ENCODE measurements at places on chromosomes 16 and 17.
A peak's percentile ranks its signal among the peaks of the same experiment; 100 is the strongest.

DNA sequence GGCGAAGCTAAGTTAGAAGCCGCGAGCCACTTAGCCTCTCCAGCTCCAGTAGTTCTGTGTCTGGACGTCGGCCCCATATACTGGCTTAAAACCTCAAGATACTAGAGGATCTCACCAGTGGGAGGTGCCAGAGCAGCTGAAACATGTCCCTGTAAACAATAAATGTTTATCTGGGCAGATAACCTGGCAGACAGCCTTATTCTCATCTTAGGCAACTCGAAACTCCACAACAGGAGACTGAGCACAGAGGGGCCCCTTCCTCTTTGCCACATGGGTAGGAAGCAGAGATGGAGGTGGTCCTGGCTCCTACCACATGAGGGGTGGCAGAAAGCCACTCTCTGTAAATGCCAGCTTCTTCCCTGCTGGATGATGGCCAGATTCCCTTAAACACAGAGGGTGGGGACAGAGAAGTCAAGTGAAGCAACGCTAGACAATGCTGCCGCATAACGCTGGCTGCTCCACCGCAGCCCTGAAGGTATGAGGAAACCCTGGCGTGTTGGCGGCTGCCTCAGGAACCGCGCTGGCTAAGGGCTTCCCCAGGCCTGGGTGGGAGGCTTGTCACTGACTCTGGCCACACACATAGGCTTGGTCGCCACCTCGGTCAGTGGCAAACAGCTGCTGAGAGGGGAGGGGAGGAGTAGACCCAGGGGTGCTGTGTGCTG is 67.9 kb downstream of the HIC1 start:
- DNase-seq, result no peak

DNA sequence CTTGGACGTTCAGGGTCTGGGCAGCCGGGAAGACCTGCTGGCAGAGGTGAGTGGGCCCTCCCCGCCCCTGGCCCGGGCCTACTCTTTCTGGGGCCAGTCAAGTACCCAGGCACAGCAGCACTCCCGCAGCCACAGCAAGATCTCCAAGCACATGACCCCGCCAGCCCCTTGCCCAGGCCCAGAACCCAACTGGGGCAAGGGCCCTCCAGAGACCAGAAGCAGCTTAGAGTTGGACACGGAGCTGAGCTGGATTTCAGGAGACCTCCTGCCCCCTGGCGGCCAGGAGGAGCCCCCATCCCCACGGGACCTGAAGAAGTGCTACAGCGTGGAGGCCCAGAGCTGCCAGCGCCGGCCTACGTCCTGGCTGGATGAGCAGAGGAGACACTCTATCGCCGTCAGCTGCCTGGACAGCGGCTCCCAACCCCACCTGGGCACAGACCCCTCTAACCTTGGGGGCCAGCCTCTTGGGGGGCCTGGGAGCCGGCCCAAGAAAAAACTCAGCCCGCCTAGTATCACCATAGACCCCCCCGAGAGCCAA is 8.6 kb upstream of the ABCC3 start:
- peak; percentile 58 for DNase-seq

DNA sequence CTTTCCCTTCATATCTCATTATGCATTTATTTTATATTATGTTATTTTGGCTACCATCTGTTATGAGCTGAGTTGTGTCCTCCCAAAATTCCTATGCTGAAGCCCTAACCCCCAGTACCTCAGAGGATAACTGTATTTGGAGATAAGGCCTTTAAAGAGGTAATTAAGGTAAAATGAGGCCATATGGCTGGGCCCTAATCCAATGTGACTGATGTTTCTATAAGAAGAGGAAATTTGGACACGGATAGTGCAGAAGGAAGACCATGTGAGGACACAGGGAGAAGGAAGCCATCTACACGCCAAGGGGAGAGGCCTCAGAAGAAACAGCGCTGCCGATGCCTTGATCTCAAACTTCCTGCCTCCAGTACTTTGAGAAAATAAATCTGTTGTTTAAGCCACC is 557.7 kb upstream of the CDH5 start:
- no peak for DNase-seq

DNA sequence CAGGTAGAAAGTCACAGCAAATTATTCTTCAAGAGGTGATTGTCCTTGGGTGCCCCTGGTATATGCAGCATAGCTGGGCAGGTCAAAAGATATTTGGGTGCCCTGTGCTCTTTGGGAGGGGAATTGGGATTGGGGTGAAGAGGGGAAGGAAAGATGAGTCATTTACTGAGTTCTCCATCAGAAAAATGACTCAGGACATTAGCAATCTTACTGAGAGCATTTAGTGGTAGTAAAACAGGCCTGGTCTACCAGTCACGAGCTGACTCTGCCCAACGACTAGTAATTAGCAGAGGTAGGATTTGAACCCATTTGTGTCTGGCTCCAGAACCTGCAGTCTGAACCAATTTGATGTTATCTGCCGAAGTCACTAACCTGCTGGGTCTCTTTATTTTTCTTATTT is 6.0 kb upstream of the GRIN2A start:
- no peak for DNase-seq

DNA sequence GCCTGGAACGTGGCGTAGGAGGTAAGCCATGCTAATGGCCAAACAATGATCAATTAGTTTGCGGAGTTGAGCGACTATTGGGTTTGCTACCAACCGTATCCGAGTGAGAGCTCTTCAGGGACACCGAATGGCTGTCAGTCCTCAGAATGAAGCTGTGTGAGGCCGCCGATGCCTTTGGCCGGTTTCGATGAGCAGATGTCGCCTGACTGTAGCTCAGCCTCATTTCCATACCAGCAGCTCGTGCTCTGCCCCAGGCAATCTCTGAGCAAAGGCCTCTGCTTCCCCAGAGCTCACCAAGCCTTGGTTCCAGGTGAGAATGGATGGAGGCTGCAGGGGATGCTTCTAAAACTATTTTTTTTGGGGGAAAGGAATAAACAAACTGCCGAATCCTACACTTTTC is 111.7 kb upstream of the HS3ST4 start:
- no peak for DNase-seq

DNA sequence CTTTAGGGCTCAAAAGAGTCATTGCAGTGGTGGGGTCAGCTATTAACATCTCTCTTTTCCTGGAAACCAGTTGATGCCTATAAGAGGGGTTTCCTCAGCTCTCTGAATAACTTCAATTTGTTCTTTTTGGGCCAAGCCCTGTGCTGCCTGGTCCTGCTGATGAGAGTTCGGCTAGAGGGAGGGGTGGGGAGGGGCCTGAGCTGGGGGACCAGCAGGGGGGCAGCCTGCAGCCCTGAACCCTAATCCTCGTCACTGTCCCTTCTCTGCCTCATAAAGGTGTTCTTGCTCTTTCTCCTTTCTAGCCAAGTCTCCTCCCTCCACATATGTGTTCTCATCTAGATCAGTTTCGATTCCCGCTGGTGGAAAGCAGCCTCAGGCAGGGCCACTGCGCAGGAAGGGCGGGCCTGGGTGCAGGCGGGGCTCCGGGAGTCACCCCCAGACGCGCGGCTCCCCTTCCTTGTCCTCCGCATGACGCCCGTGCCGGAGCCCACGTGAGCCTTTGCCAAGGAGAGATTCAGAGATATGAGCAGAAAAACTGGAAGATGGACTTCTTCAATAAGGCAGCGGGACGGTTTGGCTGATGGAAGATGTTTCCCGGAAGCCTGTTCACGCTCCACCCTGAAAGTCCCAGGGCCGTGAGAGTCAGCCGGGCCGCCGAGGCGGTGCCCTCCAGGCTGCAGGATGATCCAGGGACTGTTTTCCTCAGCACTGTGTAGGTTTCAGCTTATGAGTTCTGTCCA is 15.0 kb upstream of the RHOT1 start:
- peak; percentile 85 for DNase-seq

GRCh38 chr16:48862087-48862532 is 252.1 kb upstream of the N4BP1 start:
- DNase-seq, result no peak

- peak; percentile 70 for DNase-seq
Observed at GRCh38 chr17:48678141-48678971, 44.0 kb downstream of the PRAC1 start.

DNA sequence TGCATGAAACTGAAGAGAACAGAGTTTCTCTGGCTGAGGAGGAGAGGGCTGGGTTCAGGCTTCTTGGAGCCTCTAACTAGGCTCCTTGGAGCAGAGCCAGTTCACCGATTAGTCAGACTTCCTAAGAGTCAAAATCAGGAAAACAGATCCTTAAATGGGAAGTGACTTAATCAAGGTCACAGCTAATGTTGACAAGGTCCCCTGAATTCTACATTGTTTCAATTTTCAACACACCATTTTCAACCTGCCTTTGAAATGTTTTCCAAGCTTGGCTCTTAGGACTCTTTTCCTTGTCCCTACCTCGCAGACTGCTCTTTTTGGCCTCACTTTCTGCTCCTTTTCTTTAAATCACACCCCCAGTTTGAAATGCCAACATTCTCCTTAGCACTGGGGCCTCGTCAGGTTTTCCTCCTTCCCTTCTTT is 16.3 kb downstream of the MYL4 start:
- no peak for DNase-seq

DNA sequence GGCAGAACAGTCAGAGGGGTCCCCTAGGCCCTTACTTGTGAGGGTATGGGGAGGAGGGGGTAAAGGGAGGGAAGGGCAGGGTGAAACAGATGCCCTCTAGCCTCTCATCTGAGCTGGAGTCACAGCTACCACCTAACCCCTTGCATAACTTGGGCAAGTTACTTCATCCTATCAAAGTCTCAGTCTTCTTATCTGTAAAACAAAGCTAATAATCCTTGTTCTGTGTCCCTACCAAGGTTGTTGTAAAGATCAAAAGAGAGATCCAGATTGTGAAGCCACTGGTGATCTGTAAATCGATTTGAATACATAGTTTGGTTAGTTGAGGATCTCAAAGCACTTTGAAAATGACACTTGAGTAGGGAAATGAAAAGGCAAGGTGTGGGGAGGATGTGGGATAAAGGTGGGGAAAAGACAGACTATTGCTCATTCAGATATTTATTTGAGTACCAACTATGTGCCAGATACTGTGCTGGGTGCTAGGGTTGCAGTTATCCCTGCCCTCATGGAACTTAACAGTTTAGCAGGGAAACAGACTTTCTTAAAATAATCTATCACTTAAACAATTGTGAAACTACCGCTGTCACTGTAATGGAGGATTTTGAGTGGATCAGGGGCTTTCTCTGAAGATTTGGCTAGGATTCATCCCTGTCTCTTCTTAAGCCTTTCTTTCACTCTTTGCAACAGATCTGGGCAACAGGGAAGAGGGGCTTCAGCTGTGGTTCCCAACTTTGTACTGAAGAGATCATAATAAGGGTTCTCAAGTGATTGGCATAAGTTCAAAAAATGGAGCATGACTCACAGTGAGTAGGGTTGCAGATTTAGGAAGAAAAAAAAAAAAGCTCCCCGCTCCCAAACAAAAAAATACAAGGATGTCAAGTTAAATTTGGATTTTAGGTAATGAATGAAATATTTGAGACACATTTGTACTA is 3.0 kb downstream of the HEATR9 start:
- no peak for DNase-seq

GRCh38 chr16:29663016-29663806 is at the start of gene SPN:
SPN (plus strand) TSS chr16:29663247; CDS start chr16:29663729, 482 bp downstream.
- DNase-seq, result peak; percentile 43

DNA sequence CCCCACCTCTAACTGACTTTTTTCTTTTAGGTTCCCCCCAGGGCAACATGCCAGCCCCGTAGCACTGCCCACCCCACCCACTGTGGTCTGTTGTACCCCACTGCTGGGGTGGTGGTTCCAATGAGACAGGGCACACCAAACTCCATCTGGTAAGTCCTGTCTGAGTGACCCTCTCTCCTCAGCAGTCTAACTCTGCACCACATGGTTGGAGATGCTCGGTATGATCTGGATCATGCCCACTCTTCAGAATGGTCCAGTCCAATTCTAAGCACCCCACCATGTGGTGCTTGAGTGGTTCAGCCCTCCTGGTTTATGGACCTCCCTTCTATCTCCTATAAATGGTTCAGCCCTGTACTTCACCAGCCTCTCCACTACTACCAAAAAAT is 5.9 kb downstream of the KDM6B start:
- peak; percentile 51 for DNase-seq

GRCh38 chr17:74541176-74542111 is 4.5 kb downstream of the CD300C start:
- no peak for DNase-seq

DNA sequence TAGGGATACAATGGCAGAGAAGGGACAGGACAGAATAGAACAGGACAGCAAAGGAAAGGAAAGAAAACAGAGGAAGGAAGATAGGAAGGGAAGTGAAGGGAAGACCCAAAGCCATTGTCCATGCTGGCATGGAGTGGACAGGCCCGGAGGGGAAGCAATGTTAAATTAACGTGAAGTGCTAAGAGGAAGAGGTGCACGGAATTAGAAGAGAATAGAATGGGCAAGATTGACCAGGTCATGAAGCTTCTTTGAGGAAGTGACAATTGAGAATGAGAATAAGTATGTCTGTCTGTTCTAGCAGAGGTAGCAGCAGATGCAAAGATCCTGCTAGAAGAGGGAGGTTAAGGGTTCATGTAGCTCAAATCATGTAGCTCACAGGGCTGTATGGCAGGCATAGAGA is 117.2 kb downstream of the MAF start:
- DNase-seq, result no peak

DNA sequence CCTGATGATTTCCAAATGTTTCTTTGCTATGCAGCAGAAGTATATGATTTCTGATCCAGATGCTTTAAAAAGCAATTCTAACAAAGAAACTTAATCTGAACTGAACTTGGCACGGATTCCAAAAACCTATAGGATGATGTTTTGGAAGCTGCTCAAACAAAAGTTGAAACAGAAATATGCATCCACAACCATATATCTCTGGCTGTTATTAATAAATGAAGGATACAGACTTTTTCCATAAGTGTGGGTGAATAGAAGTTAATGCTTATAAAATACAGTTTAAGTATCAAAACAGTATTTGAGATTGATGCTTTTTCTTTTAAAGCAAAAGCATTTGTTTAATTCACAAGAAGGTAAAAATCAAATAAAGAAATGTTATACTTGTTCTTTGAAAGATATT is 27.9 kb upstream of the NACA2 start:
- no peak for DNase-seq

GRCh38 chr17:32142857-32143526 is 690 bp downstream of the RHOT1 start:
- DNase-seq, result no peak

- no peak for DNase-seq
Observed at GRCh38 chr16:89423681-89424260, 66.6 kb downstream of the ANKRD11 start.

- DNase-seq, result no peak
Observed at GRCh38 chr17:72945473-72945872, 147.0 kb downstream of the SLC39A11 start.

GRCh38 chr17:38809828-38810227 is 10.5 kb upstream of the PIP4K2B start:
- no peak for DNase-seq

GRCh38 chr16:55378616-55379015 is 54.6 kb downstream of the IRX6 start:
- no peak for DNase-seq

All from CD4-positive, alpha-beta T cell treated with Interleukin-21 for 1 hour (primary cell).